ENCODE measurements at places on chromosomes 3 and 15.

DNA sequence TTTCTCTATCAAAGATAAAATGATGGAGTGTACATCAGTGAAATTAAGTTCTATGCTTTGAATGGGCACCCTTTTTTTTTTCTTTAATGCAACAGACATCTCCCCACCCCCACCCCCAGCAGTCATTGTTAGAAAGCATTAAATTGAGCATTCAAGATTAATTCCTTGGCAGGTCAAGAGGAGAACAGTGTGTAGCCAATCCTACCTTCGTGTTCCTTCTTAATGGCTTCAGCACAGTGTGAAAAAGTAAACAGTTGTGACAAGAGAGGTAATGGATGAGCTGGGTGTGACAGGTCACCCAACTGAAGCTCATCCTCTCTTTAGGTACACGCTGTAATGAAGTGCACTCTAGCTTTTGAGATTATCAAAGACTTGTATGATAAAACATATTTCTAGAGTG lies 198.5 kb upstream of the RARB start:
- peak; percentile 100 for ATAC-seq

- ATAC-seq: no peak
Measured at GRCh38 chr3:188539631-188540194, 385.8 kb downstream of the LPP start.

DNA sequence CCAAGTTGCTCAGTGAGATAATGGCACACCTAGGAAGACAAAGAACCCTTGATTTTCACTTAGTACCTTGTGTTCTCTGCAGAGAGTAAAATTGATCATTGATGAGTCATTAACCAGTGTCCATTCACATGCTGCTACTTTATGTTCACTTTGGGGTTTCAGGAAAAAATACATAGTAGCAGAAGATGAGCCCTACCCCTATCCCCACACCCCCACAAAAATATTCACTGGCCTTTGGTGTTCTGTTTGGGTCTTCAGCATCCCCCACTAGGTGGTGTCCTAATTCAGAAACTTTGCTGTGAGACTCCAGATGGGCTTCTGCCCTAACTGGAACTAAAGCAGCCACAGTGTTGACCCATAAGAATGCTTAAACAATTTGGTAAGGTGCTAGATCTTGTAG lies 178.8 kb downstream of the KLHL25 start:
- ATAC-seq: no peak

DNA sequence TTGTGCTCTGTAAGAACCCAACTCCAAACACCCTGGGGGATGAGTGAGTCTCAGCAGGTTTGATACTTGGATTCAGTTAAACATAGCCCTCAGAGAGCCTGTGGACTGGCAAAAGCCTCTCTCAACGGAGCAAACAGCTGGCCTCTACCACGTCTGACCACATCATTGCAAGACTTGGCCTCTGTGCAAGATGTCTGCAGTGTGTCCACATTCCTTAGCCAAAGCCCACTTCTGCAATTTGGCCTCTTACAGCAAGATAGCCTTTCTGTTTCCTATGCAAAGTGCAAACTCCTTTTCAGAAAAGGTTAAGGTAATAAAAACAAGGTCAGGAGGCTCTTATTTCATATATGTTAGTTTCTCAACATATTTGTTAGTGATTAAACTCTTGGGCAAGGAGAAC lies 27.9 kb downstream of the FBN1 start:
- no peak for ATAC-seq

GRCh38 chr15:75176396-75176761 lies 25.3 kb upstream of the C15orf39 start:
- no peak for ATAC-seq

- no peak for ATAC-seq
Measured at GRCh38 chr15:89633585-89633984, 21.7 kb downstream of the KIF7 start.

DNA sequence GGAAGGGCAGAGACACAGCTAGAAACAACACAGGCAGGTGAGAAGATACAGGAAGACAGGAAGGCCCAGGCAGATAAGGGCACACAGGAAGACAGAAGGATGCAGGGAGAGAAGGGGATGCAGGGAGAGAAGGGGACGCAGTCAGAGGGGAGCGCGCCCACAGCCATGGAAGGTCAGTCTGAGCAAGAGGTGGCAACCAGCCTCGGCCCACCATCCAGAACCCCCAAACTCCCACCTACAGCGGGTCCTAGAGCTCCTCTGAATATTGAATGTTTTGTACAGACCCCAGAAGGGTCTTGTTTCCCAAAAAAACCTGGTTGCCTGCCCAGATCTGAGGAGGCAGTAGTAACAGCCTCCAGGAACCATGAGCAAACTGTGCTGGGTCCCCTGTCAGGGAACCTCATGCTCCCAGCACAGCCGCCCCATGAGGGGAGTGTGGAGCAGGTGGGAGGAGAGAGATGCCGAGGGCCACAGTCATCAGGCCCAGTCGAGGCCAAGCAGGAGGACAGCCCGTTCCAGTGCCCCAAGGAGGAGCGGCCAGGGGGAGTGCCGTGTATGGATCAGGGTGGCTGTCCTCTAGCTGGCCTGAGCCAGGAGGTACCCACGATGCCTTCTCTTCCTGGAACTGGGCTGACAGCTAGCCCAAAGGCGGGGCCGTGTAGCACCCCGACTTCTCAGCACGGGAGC lies 27.6 kb upstream of the SLC28A1 start:
- ATAC-seq: no peak

GRCh38 chr3:134366928-134367811 lies 7.1 kb downstream of the AMOTL2 start:
- ATAC-seq: no peak

DNA sequence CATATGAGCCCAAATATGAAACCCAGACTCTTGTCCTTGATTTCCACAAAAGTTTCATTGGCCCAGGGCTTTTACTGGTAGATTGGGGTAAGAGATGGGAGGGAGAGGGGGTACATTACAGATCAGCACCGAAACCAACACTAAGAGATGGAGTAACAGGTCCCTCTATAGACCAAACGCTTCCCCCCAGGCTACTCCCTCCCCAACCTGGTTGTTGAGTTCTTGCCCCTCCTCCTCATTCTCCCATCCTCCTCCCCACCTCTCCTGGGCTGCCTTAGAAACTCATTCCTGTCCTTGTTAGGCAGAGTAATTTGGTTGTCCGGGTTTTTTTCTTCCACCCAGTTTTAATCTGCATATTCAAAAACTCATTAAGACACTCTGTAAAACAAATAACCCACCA lies 74.1 kb downstream of the MESD start:
- no peak for ATAC-seq

DNA sequence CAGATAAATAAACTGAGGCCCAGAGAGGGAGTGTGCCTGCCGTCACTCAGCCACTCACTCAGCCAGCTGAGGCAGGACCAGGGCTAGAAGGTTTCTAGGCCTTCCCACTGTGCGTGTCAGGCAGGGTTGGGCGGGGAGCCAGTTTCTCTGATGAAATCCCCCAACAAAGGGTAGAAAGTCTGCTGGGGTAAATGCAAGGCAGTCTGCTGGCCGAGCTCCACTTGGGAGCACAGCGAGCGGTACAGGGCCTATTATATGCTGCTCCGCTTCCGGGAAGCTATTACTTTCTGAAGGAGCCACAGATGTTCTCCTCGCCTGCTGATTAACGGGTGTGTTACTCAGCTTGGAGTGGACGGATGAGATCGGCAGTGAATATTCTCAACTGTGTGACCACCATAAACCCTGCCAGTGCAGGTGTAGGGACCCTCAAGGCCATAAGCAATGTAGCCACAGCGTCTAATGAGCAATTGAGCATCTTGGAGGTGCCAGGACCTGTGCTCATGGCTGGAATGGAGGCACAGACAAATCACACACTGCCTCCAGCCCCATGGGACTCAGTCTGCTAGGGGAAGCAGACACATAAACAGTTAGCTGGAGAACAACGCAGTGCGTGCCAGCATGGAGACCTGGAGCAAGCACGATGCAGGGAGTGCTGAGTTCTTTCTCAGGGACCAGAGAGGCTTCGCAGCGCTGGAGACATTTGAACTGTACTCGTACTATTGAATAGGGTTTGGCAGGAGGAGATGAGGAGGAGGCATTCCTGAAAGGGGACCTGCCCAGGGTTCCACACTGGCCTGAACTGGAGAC lies 42.1 kb downstream of the CORO2B start:
- peak; percentile 87 for ATAC-seq

- ATAC-seq: no peak
Measured at GRCh38 chr3:36698314-36698713, 66.0 kb downstream of the DCLK3 start.

Data from motor neuron (in vitro differentiated cells).